Fibroblast of skin of back (primary cell): ENCODE measurements at places on chromosomes 16 and 17.

DNA sequence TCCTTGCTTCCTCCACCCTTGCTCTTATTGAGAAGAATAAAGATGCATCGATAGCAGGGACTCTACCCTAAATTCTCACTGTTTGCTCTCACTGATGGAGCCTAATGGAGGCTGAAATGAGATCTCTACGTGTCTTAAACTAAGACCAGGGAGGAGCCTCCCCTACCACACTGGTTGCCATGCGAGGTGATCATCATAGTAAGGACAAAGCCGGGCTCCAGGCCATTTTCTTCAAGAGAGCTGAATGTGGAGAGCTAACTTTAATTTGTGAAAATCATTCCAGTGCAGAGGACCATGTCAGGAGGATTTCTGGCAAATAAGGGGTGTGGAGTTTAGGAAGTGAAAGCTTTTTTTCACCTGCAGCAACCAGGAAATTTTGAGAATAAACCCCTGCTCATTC is 5.6 kb downstream of the CDH11 start:
- no peak for DNase-seq

GRCh38 chr17:80760511-80760911 is 215.9 kb downstream of the RPTOR start:
- no peak for DNase-seq

DNA sequence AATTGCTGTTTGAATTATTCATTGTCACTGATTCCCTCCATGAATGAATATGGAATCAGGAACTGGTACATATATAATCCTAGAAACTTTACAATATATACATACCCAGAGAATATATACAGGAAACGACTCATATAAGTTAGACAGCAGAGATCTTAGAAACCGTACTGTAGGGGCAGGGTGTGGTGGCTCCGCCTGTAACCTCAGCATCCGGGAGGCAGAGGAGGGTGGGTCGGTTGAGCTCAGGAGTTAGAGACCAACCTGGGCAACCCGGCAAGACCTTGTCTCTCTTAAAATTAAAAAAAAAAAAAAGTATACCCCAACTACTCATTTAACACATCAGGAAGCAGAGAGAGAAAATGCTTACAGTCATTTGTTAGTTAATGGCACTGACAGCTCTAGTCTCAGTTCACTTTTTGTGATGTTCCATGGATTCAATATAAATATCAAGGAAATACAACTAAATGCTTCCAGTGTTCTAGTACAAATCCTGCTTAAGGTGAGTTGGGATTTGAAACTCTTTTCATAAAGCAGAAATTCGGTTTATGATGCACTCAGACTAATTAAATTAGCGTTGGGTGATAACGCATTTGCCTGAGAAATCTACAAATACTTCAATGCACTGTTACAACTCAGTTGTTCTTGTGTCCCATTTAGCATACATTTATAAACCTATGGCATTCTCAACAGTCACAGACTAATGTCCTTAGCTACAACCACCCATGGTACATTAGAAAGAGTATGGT is 5.6 kb downstream of the GLG1 start:
- peak; percentile 40 for DNase-seq

DNA sequence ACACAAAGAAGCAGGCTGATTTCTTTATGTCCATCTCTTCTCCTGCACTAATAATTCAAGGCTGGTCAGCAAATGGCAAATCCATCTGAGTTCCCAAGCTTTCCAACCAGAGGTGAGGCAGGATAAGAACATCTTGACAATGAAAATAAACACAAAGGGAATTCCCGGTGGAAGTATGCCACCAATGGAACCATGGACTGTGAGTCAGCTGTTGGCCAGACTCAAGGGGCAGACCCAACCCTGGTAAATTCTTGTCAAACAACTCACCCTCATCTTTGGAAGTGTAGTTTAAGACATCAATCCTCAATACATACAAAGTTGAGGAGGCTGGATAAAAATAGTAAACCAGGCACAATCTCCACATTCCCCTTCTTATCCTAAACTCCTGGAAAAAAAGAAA is 74.3 kb upstream of the CES5A start:
- DNase-seq = peak; percentile 78

GRCh38 chr17:28346746-28347246 is 10.5 kb downstream of the POLDIP2 start:
- DNase-seq = no peak

DNA sequence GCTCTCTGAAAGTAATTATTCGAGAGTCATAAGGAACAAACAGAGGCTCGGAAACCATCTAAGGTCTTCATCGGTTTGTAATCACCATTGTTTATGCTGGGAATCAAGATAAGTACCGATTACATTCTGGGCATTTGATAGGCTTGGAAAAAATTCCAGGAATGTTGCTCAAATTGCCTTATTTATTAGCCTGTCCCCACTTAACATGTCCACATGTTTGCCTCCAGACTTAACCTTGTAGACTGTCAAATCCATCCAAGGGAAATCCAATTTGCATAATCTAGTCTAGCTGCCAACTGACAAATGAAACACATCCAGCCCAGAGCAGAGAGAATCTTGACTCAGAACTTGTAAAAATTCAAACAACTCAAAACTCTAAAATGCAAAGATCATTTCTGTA is 51.3 kb upstream of the TMC5 start:
- no peak for DNase-seq

DNA sequence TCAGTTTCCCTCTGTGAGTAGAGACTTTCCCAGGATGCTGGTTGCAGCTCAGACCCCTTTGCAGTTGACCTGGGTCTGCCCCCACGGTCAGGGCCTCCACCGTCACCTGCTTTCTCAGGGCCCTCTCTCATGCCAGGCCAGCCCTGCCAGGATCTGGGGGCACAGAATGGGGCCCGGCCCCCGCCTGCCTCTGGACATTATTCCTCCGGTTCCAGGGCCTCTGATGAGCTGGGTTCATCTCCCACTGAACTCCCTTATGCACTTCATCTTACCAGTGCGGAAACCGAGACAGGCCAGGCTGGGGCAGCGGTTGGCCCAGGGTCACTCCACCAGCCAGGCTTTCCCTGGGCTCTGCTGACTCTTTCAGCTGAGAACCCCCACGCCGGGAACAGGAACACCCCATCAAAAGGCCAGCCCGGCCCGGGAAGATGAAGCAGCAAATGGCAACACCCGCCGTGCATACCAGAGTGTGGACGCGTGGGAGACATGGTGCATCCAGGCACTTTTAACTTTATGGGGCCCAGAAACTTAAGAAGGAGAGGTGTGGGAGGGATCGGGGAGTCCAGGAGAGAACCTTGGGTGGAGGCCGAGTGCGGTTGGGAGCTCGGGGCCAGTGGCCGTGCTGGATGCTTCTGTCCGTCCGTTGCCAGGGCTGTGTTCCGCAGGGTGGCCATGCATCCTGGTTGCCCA is 19.9 kb downstream of the ZNF469 start:
- DNase-seq = no peak

DNA sequence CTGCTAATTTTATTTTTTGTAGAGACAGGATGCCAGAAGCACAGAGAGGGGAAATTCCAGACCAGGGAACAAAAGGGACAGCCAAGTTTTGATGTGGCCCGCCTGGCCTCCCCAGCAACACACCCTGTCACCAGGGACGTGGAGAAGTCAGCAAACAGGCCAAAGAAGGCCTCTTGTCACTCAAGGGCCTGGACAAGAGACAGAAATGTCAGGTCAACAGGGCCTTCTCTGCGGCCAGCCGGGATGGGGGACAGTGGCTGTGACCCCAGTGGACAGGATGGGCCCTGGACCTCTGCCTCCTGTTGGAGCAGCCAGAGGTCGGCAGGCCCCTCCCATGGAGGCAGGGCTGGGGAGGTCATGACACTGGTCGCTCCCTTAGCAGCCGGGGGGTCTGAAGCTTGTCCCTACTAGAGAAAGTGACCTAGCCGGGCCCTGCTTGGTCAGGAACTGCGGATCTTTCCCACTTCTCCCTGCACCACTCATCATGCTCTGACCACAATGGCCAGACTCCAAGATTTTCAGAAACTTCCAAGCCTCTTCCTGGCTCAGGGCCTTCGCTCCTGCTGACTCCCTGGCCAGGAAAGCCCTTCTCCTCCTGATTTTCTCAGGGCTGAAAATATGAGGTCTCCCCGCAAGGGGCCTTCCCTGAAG is 9.2 kb upstream of the TVP23A start:
- DNase-seq = peak; percentile 53

DNA sequence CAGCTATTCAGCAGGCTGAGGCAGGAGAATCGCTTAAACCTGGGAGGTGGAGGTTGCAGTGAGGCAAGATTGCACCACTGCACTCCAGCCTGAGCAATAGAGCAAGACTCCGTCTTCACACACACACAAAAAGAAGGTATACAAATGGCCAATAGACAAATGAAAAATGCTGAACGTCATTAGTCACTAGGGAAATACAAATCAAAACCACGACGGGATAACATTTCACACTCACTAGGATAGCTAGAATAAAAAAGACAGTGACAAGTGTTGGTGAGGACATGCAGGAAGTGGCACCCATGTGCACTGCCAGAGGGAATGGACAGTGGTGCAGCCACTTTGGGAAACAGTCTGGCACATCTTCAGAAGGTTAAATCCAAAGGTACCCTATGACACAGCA is 172.9 kb downstream of the FTO start:
- no peak for DNase-seq

DNA sequence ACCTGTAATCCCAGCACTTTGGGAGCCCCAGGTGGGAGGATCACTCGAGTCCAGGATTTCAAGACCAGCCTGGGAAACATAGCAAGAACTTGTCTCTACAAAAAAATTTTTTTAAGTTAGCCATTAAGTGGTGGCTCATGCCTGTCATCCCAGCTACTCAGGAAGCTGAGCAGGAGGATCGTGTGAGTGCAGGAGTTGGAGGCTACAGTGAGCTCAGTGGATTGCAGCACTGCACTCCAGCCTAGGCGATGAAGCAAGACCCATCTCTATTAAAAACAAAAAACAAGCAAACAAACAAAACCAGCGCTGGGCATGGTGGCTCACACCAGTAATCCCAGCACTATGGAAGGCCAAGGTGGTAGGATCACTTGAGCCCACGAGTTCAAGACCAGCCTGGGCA is 38.0 kb downstream of the HEATR3 start:
- DNase-seq = no peak

GRCh38 chr17:45018848-45019711 is 32.4 kb downstream of the DCAKD start:
- DNase-seq = peak; percentile 62

- peak; percentile 50 for DNase-seq
These were observed at the start of gene RAB26 for GRCh38 chr16:2147981-2148671. TSS of gene RAB26 (plus strand) at chr16:2148625. CDS start at chr16:2148784, 159 bp downstream.

DNA sequence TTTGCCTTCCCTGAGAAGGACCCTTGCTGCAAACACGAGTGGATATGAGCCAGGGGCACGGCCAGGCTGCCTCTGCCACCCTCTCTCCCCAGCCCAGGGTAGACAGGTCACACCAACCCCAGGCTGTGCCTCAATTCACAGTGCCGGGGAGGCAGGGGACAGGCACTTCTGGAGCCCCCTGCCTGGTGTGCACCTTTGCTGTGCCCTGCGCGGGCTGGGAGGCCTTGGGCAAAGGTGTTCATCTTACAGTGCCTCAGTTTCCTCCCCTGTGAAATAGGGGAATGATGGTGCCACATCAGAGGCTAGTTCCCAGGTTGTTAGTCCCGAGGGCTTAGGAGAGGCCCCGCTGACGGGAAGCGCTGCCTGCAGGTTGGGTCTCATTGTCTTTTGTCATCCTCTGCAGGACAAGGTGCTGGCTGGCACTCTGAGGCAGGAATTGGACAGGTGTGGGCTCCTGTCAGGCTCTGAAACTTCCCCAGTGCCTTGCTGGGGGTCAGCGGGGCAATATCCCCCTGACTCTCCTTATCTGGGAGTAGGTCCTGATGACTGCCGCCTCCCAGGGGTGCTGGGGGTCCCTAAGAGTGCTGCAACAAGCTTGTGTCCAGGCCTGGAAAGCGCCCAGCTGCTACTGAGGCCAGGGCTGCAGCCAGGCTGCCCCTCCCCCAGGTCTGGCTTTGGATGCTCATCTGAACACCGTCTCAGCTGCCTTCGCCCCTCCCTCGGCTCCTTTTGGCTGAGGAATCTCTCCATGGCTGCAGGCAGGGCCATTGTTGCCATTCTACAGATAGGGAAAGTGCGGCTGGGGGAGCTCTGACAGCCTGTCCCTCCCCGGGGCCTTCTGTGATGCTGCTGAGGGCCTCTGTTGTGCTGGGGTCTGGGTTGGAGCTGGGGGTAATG is 3.1 kb downstream of the PRSS21 start:
- no peak for DNase-seq

DNA sequence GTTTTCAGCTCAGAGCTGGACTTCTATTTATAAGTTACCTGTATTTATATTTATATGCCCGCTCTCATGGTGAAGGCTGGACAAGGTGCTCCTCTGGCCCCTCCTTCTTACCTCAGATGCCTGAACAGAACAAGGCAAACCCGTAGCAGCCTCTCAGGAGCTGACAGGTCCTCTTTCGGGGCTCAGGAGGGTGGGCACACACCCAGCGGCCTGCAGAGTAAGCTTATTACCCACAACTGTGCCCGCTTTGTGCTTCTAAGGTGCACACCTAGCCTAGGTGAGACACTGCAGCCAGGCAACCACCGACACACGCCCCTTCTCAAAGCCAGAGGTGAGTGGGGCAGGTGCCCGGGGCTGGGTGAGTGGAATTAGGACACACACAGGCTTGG is 5.3 kb downstream of the NKIRAS2 start:
- no peak for DNase-seq

GRCh38 chr17:48175692-48176470 is 68.3 kb downstream of the SNX11 start:
- peak; percentile 86 for DNase-seq

GRCh38 chr17:76727745-76728456 is 1.3 kb downstream of the METTL23 start:
- DNase-seq = no peak

- no peak for DNase-seq
These were observed 353.9 kb upstream of the C16orf82 start for GRCh38 chr16:26712876-26713275.

- no peak for DNase-seq
These were observed 11.0 kb downstream of the FUS start for GRCh38 chr16:31190818-31191444.

DNA sequence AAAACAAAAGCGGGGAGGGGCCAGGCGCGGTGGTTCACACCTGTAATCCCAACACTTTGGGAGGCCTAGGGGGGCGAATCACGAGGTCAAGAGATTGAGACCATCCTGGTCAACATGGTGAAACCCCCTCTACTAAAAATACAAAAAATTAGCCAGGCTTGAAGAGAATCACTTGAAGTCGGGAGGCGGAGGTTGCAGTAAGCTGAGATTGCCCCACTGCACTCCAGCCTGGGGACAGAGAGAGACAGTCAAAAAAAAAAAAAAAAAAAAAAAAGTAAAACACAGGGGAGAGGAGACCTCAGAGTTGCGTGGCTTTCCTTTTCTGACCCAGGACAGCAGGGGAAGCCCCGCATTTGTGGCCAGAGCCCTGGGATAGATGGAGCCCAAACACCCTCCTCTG is 19.9 kb downstream of the ACTG1 start:
- DNase-seq = no peak

GRCh38 chr17:12590417-12590816 is 75.3 kb upstream of the MYOCD start:
- DNase-seq = no peak

- DNase-seq = peak; percentile 60
These were observed 50.4 kb upstream of the HAS3 start for GRCh38 chr16:69055008-69055407.

DNA sequence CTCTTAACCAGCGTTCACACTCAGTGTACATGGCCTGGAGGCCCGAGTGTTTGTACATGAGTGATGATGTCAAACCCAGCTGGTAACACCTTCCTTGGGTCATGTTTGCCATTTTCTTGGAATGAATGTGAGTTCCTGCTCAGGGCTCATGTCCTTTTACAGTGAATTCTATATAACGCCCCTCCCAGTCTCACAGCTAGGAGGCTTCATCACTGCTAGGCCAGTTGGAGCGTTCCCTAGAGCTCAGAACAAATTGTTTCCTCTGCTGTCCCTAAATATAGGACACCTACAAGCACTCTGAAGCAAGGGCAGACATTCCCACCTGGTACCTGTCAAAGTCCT is 5.5 kb downstream of the TIMM22 start:
- DNase-seq = peak; percentile 54

- DNase-seq = no peak
These were observed 22.6 kb upstream of the NF1 start for GRCh38 chr17:31072186-31072585.
